Activated T-helper 1 cell treated with anti-CD3 and anti-CD28 coated beads, Interleukin-12 subunit alpha, Interleukin-12 subunit beta, Interleukin-2, Interleukin-4 antibody, amounts not matched to agents 30 ng/mL and 10 ng/mL and 1 ng/mL, durations not matched to agents 14 hours and 24 hours and 36 hours (primary cell): ENCODE measurements at places on chromosomes 5 and 9. TPM values are rescaled to one million over a fixed set of nuclear protein-coding genes. Genes with fewer than 3 reads are reported as not detected.
A peak's percentile ranks its signal among the peaks of the same experiment; 100 is the strongest.

GRCh38 chr5:109345699-109346098 is 64.1 kb downstream of the PJA2 start:
- H3K4me1 ChIP-seq: no peaks in the 10 kb centered on the region
- H3K36me3 ChIP-seq: peaks cover 19% of the 10 kb centered on the region
- no peak overlapping the region for H3K27ac ChIP-seq
- H3K4me3 ChIP-seq: no peak overlapping the region
- no peak for DNase-seq

- peaks cover 20% of the 10 kb centered on the region for H3K4me1 ChIP-seq
- peaks cover 40% of the 10 kb centered on the region for H3K27me3 ChIP-seq
- H3K4me3 ChIP-seq: no peak overlapping the region
- no peak for DNase-seq
- H3K27ac ChIP-seq: no peak overlapping the region
Measured at GRCh38 chr9:121269642-121270254, 1.8 kb downstream of the GSN start.

DNA sequence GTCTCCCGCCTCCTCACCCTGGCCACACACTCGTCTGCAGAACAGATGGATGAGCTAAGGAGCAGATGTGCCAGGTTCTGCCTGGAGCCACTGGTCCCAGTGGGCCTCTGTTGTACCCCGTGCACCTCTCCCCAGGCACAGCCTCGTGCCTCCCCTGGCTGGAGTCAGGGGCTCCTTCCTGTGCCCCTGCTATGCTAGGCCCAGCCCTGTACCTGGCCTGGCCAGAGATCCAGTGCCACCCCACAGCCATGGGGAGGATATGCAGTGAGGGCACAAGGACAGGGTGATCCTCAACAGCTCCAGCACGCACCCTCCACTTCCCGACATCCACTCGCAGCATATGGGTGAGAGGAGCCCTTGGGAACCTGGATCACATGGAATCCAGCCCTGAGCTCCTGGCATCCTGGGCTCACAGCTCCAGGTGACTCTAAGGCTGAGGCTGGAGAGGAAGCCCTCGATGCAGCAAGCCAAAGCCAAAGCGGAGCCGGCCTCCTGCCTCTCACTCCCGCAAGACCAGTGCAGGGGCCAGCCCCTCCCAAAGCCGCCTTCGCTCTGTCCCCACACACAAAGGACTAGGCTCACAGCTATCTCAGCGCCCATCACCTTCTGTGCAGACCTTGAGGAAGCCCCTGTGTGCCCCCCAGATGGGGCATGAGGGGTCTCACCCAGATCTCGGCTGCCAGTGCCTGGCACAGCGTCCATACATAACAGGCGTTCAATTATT is 23.7 kb upstream of the ADAMTS2 start:
- H3K4me3 ChIP-seq: no peak overlapping the region
- no peak overlapping the region for H3K27ac ChIP-seq
- H3K27me3 ChIP-seq: no peaks in the 10 kb centered on the region
- DNase-seq: no peak
- H3K4me1 ChIP-seq: no peaks in the 10 kb centered on the region
- H3K36me3 ChIP-seq: no peaks in the 10 kb centered on the region

DNA sequence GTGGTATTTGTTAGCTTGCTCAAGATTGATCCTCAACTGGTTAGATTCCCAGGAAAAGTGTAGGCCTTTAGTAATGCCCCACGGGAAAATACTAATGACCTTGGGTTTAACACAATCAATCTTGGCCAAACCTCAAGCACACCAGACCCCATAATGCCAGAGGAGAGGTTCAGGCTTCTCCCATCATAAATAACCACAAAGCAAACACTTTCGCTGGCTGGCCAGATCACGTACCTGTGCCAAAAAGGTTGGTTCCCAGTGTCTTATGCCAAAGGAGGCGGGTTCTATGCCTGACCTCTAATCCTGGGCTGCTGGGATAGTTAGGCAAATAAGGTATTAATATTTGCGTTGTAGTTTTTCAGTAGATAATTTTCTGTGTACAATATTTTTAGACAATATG is 379.2 kb upstream of the CDH18 start:
- no peaks in the 10 kb centered on the region for H3K27me3 ChIP-seq
- no peaks in the 10 kb centered on the region for H3K36me3 ChIP-seq
- DNase-seq: no peak
- H3K4me1 ChIP-seq: no peaks in the 10 kb centered on the region
- H3K4me3 ChIP-seq: no peak overlapping the region

GRCh38 chr5:139256820-139257219 is 36.7 kb upstream of the MATR3 start:
- H3K27ac ChIP-seq: no peak overlapping the region
- peaks cover 28% of the 10 kb centered on the region for H3K27me3 ChIP-seq
- DNase-seq: no peak
- H3K4me1 ChIP-seq: peaks cover 2% of the 10 kb centered on the region
- no peak overlapping the region for H3K4me3 ChIP-seq
- no peaks in the 10 kb centered on the region for H3K36me3 ChIP-seq

GRCh38 chr9:21357479-21358460 is 7.1 kb upstream of the IFNA6 start:
- H3K4me1 ChIP-seq: peaks cover 14% of the 10 kb centered on the region
- H3K27me3 ChIP-seq: peaks cover 57% of the 10 kb centered on the region
- peak overlapping the region; percentile 56 for H3K4me3 ChIP-seq
- no peak for DNase-seq
- H3K27ac ChIP-seq: peak overlapping the region; percentile 68

- DNase-seq: no peak
- H3K36me3 ChIP-seq: no peaks in the 10 kb centered on the region
- no peaks in the 10 kb centered on the region for H3K27me3 ChIP-seq
- H3K4me3 ChIP-seq: no peak overlapping the region
- no peaks in the 10 kb centered on the region for H3K4me1 ChIP-seq
Measured at GRCh38 chr9:71403106-71403505, 281.7 kb upstream of the TRPM3 start.

- peaks cover 15% of the 10 kb centered on the region for H3K27me3 ChIP-seq
- DNase-seq: no peak
- no peaks in the 10 kb centered on the region for H3K36me3 ChIP-seq
- no peak overlapping the region for H3K27ac ChIP-seq
Measured at GRCh38 chr5:74316064-74316603, 324.4 kb downstream of the ENC1 start.

Gene ECM2
- total RNA-seq: not detected in 2 replicates

Gene SLC1A3
- total RNA-seq: not detected in 2 replicates
